MV-4-11 (cell line): ENCODE measurements at places on chromosomes 13 and 19.

DNA sequence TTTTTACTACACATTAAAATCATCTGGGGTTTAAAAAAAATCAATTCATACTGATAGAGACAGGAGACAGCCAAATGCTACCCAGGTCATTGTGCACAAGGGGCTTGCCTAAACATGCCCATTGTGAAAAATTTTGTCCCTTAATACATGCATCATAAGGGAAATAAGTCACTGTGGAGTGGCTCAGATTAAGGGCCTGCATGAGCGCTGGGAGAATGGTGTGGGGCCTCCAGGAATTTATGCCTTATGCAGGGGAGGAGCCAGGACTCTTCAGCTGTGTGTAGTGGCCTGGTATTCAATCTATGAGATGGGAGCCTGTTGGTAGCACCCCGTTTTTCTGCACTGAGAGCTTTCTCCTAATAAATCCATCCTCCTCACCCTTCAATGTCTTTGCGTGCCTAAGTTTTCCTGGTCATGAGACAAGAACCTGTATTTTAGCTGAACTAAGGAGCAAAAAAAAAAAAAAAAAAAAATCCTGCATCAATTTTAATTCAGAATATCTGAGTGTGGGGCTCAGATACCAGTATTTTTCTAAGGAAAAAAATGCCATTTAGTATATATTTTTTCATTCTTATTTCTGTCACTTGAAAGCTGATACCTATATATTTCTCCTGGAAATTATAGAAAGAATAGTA, 997.6 kb upstream of the ATXN8OS start:
- DNase-seq, result no peak

- peak; percentile 68 for DNase-seq
Observed at GRCh38 chr13:31538067-31539042, 201.0 kb upstream of the RXFP2 start.

DNA sequence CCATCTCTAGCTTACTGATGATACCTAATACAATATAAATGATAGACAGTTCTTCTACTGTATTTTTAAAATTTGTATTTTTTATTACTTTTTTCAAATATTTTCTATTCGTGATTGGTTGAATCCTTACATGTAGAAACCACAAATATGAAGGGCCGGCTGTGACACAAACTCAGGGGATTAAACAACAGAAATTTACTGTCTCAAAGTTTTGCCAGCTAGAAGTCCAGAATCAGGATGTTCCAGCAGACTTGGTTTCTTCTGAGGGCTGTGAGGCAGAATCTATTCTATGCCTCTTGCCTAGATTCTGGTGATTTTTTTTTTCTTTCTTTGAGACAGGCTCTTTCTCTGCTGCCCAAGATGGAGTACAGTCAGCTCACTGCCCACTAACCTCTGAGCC, 13.8 kb downstream of the FPR1 start:
- DNase-seq, result no peak

DNA sequence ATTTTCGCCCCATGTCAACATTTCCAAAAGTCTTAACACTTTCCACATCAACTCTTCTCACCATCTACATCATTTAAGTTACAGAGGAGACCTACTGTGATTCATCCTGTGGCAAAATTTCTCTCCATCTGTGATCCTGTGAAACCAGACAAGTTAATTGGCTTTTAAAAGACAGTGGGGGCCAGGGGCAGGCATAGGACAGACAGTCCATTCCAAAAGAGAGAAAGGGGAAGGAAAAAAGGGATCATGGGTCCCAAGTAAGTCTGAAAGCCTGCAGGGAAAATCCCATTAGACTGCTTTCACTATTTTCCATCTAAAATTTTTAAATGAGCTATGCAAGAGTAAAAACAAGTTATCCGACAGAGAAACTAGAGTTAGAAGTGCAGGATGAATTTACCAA, 121.0 kb downstream of the MRPL57 start:
- peak; percentile 29 for DNase-seq

DNA sequence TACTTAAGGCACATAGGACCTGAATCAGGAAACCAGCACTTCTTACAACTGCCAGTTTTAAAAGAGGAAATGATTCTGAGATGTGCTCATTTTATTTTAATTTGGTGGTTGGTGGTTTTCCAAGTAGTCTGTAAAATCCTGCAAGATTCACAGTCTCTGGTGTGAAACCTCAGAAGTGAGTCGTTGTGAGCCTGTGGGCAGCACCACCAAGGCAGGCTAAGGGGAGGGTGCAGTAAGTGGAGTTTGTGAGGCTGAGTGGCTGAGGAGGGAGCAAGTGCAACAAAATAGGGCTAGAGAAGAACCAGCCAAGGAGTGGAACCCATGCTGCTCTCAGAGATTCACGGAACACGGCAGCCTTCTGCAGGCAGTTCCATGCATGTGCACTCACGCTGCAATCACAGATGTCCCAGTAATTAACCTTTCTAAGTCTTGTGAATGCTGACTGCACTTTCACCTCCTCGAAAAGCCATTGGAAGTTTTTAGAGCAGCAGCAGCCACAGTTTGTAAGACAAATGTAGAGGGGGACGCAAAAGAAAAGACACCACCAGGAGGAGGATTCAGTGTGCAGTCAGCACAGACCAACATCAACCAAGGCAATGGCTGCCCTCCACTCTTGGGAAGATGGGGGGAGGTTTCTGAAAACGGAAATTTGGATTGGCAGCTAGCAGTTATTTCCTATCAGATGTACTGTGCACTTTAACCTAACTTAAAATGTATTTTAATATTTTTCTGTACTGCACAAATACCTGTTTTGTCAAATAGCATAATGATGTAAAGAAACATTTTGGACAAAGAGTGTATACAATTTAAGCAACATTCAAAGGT, 44.9 kb downstream of the ESD start:
- peak; percentile 99 for DNase-seq
